ENCODE measurements at places on chromosomes 2 and 18.

DNA sequence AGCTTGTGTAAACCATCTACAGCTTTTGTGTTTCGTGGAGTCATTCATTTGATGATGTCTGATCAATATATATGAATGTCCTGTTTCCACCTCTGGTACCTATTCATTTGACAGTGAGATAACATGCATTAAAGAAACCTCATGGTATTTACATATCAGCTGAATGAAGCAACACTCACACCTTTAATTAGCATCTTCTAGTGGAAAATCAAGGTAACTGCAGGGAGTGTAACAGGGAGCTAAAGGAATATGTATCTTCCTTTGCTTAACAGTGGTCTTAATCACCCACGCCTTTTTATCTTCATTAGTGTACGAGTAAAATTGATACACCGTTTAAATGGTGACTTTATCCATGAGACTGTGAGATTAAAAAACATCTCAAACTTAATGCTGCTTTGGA lies 15.6 kb downstream of the SLC39A10 start:
- no peak for DNase-seq

DNA sequence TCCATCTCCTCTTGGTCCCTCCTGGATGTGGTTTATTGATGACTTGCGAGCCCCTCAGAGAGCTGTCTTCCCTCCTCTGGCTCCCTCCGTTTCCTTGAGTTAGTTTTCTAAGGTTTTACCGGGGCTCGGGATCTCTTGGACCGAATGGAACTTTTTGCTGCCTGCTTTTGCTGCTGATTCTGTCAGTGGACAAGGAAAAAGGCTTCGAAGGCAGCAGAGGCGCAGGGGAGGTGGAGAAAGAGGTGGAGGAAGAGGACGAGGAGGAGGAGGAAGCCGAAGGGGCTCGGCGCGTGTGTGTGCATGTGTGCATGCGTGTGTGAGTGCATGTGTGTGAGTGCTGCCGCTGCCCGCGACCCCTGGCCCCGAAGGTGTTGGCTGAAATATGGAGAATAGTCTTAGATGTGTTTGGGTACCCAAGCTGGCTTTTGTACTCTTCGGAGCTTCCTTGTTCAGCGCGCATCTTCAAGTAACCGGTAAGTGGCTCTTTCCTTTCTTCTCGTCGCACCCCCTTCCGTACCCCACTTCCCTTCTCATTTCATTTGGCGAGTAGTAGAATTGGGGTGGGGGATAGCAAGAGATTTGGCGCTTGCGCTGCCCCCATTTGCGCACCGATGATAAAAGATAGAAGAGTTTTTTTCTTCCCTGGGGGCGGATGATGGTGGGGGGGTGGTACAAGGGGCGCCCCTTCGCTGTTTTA lies 557 bp downstream of the DCC start:
- DNase-seq, result no peak

GRCh38 chr2:141927536-141927935 lies 203.3 kb downstream of the LRP1B start:
- DNase-seq, result no peak

GRCh38 chr18:35624146-35624545 lies 42.6 kb downstream of the GALNT1 start:
- no peak for DNase-seq
